ENCODE measurements at places on chromosomes 2 and 18.

DNA sequence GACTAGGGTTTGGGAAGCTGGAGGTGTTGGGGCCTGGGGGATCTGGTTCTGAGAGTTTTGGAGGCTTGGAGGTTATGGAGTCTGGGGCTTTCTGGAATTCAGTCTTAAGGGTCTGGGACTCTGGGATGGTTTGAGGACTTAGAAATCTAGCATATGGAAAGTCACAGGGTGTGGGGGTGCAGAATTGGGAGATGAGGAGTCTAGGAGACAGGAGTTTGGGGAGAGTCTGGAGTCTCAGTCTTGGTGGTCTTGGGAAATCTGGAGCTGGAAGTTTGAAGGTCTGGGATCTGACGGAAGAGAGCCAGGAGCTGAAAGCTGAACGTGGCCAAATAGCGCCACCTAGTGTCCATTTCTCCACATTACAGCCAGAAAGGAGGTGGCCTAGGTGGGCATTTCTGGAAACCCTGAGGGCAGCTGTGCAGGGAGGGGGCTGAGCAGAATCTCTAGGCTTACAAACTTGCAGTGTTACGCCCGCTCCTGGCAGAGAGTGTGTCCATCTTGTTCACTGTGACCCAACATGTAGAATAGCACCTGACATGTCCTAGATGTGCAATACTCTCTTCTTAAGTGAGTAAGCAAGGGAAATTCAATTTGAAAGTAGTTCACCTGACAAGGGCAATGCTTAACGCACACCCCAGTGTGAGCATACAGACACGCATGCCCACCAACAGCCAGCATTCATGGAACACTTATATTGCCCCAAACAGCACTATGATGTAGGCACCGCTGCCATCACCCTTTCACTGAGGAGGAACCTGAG lies 204.8 kb downstream of the TFCP2L1 start:
- DNase-seq, result peak; percentile 53

GRCh38 chr18:38421872-38422615 lies 856.4 kb upstream of the CELF4 start:
- no peak for DNase-seq

GRCh38 chr2:207771421-207771820 lies 1.7 kb upstream of the FZD5 start:
- no peak for DNase-seq

GRCh38 chr2:241011296-241011600 lies 12.8 kb downstream of the SNED1 start:
- no peak for DNase-seq

DNA sequence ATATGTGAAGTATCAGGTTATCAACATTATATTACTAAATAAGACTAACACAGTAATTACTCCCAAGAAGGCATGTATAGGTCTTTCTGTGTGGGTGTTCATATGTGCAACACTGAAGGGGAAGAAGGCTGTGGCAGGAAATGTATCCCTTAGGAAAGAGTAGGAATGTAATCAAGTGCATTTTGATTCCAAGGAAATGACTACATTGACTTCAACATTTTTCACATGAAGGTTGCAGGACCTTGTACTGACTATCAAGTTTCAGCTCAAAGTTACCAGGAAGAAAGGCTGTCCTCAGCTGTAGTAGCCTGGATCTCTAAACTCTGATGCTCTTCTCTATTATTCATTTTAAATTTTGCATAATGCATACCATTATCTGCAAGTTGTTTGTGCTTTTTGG lies 680.8 kb downstream of the NYAP2 start:
- peak; percentile 74 for DNase-seq

- DNase-seq, result no peak
These were observed 175.6 kb downstream of the SUCLG1 start for GRCh38 chr2:84283506-84283905.

DNA sequence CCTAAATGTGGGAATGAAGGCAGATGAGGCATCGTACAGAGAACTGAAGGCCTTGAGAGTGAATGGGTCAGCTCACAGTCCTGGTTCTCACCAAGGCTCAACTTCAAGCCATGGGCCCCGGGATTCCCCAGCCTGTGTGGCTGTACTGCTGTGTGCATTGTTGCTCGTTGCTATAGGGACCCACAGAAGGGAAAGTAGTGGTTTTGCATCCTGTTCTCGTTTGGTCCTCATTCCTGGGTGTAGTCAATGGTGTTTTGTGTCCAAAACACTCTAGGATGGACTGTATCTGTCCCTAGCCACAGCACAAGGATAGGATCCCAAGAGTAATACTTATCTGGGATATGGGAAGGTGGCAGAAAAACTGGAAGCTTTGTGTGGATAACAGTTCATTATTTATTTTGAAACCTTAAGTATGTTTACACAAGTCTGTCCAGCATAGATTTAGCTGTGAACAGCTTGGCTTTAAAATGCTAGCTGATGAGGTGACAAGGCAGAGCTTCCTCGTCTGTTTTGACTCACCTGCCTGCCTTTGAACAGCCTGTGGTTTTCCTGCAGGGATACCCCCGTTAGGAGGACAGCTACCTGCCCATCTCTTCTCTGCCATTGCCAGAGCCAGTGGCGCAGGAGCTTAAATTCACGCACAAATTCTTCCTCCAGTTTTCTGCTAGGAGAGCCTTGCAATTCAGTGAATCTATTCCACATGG lies 85.0 kb downstream of the WDSUB1 start:
- DNase-seq, result peak; percentile 66

DNA sequence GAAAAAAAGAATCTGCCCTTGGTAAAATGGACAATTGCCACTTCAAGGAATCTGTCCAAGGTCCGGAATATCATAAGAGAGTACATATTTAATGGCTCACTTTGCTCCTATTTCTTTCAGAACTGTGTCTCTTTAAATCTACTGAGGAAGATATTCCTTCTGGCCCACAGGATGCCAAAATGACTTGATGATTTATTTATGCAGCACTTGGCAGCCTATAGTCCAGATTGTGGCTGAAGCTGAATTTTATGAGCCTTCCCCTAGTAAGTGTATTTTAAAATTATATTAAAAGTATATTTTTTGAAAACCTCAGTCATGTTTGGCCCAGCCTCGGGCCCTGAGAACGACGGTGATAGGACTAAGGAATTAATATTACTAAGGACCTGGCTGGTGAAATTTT lies 465.1 kb upstream of the HNRNPA3 start:
- DNase-seq, result no peak

DNA sequence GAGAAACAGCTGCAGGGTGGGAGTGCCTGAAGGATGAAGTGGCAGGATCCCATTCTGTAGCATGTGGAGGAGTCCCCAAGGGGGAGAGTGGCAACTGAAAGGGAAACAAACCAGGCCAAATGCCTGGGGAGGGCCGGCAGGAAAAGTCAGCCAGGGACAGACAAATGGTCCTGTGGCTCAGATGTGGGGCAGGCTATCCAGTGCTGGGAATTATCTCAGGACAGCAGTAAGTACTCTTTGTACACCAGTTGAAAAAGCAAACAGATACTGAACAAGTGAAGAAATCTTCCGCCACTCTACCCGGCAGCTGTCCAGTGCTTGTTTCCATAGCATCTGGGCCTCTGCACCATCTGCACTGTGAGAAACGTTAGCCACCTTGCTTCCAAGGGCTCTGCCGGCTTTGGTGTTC lies 408.9 kb downstream of the LRATD1 start:
- DNase-seq, result peak; percentile 13

DNA sequence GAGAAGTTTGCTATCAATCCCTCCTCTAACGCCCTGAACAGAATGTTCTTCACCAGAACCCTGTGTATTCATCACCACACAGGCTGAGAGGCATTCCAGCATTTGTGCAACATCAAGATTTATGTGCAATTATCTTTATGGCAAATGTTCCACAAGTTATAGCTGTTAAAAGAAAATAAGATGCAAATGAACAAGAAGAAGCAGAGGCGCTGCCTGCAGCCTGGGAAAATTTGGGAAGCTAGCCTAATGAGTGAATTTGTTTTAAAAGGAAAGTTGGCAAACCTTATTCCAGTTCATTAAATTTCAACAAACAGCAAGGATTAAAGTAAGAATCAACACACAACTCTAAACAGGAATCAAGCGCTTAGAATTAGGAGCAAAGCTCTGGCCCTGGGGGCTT lies 5.3 kb downstream of the TPO start:
- no peak for DNase-seq

GRCh38 chr2:64214281-64215115 lies 70.3 kb upstream of the PELI1 start:
- DNase-seq, result peak; percentile 49

DNA sequence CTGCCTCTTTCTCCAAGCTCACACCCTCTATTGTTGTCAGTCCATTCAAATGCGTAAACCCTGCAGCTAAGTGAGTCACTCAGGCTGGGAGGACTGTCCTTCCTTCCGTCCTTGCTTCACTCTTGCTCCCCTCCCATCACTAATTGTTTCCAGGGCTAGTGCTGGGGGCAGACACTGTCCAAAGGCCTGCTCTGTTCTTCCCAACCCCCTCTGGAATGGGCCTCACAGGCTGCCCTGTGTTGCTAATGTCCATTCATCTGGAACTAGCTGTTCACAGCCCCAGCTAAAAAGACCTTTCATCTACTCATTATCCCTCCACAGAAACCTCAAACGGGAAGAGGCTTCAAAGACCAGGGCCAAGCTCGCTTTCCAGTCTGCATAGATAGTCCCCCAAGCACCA lies 31.9 kb upstream of the NRP2 start:
- DNase-seq, result peak; percentile 84

Measured in fibroblast of skin of back (primary cell).